ENCODE measurements at places on chromosomes 11 and 22.

DNA sequence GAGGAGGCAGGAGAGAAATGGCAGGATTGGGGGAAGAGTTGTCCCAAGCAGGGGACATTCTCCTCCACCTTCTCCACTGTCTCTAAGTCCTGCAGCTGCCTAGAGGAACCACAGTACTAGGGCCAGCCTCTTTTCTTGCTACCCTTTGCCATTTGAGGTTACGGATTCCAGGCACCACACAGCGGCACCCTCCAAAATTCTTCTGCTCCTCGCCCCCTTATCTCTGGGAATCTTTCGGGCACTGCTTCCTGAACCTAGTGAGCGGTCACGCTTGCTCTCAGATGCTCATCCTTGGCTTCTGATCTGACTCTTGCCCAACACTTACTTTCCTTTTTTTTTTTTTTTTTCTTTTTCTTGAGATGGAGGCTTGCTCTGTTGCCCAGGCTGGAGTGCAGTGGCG, 26.6 kb upstream of the XBP1 start:
- DNase-seq, result no peak

- no peak for DNase-seq
These were observed 13.2 kb upstream of the TRIM34 start for GRCh38 chr11:5611627-5612026.

- DNase-seq, result no peak
These were observed 167.2 kb downstream of the FAT3 start for GRCh38 chr11:92391808-92392207.

GRCh38 chr11:111944139-111944538, 7.0 kb downstream of the DIXDC1 start:
- DNase-seq, result no peak

- no peak for DNase-seq
These were observed 20.3 kb downstream of the ARFGAP2 start for GRCh38 chr11:47156333-47156732.

- DNase-seq, result no peak
These were observed 39.6 kb downstream of the ARRB1 start for GRCh38 chr11:75311858-75312288.

- DNase-seq, result no peak
These were observed 4.4 kb downstream of the TRMU start for GRCh38 chr22:46339956-46340355.

DNA sequence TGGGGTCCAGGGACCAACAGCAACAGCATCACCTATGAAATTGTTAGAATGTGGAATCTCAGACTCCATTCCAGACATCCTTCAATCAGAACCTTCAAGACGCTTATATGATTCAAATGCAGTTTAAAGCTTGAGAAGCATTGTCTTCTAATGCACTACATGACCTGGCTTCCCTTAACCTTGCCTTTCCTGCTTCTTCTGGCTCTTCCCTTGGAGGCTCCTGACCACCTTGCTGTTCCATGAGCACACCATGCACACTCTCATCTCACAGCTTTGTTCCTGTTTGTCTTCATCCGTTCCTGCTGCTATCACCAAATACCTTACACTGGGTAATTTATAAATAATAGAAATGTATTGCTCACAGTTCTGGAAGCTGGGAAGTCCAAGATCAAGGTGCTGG, 26.1 kb downstream of the ZC3H12C start:
- DNase-seq, result no peak

DNA sequence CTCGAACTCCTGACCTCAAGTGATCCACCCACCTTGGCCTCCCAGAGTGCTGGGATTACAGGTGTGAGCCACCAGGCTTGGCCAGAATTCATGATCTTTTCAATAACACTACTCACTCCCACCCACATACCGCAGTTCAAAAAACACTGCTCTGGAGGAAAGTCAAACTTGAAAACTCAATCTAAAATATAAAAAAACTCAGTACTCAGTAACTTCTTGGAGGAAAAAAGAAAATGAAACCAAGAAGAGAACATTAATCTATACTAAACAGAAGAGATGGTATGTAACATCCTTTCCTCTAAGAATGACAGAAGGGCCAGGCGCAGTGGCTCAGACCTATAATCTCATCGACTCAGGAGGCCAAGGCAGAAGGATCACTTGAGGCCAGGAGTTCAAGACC, 58.3 kb downstream of the MRTFA start:
- no peak for DNase-seq

- no peak for DNase-seq
These were observed 1517.4 kb downstream of the BRD1 start for GRCh38 chr22:48310289-48310688.

DNA sequence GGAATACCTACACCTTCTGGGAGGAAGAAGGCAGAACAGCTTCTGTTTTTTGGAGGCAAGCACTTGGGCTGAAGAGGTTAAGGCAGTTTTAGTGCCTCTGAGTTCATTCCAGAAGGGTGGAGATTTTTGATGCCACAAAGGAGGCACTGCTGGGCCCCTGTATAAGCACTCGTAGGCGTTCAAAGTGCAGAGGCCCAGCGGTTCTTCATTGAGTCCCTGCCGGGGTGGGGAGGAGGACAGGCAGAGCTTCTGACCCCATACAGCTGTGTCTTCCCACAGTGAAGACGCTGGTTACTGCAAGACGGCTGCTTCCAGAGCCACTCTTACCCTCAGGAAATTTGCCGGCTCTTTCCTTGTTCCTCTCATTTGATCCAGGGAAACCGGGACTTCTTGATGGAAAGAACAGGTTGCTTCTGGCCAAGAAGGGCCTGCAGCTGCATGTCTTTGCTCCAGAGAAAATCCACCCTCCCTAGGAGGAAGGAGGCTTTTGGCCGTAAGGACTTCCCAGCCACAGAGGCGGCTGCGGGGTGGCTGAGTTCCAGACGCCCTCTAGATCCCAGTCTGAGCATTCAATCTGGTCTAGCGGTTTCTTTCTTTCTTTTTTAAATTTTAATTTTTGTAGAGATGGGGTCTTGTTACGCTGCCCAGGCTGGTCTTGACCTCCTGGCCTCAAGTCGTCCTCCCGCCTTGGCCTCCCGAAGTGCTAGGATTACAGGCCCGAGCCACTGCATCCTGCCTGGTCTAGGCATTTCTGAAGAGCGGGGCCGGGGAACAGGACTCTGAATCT, 9.4 kb downstream of the ADAMTS15 start:
- no peak for DNase-seq

DNA sequence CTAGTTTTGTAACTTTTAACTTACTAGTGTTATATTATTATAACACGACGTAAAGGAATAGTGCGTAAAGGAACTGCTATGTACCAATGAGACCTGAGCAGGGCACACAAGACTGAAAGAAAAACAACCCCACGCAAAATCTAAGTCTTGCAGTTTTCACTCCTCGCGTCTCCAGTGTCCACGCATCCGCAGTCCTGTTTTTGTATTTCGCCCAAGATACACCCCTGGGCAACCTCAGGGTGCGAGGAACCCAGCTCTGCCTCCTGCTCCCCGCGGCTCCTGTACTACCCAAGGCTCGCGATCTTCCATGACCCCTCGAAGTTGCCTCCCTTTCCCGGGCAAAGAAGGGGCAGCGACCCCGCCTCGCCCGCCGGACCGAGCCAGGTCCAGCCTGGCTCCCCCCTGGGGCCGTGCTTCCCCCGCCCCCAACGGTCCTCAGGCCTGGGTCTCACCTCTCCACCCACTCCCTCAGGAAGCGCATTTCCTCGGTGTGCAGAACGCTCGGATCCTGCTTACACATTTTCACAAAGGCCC, 393 bp downstream of the ST13 start:
- no peak for DNase-seq

DNA sequence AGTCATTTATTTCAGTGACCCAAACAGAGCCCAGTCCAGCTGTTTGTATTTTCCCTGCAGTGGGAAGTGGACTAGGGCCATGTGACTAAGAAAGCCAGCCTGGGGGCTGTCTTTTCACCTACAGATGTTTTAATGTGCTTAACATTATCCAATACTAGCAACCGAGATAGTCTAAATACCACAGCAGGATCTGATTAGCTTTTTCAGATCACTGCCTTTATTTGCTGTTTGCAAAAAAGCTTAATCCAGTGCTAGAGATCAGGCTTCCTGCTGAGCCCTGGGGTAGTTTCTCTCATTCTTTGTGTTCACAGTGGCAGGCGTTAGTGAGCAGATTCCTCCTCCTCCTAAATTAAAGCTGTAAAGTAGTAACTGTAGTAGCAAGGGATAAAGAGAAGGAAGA, 35.0 kb downstream of the ZC3H12C start:
- no peak for DNase-seq

GRCh38 chr11:69159150-69159852, 3.6 kb downstream of the SMIM38 start:
- no peak for DNase-seq

DNA sequence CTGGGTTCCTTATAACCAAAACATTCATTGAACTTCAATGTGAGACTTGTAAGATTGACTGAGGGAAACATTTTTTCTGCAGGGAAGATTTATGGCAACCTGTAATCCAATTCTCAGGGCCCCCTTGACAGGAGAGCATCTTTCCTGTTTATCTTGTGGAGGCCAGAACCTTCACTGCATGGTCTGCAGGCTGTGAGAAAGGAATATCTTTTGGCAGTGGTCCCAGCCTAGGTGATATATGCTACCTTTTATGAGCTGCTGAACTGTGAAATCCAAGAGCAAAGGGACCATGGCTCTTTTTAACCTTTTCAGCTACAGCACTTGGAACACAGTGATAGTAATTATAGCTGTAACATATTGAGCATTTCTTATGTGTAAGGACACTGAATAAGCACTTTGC, 590.2 kb upstream of the B3GAT1 start:
- no peak for DNase-seq

- DNase-seq, result no peak
These were observed 87.5 kb downstream of the TIMP3 start for GRCh38 chr22:32888976-32889375.

DNA sequence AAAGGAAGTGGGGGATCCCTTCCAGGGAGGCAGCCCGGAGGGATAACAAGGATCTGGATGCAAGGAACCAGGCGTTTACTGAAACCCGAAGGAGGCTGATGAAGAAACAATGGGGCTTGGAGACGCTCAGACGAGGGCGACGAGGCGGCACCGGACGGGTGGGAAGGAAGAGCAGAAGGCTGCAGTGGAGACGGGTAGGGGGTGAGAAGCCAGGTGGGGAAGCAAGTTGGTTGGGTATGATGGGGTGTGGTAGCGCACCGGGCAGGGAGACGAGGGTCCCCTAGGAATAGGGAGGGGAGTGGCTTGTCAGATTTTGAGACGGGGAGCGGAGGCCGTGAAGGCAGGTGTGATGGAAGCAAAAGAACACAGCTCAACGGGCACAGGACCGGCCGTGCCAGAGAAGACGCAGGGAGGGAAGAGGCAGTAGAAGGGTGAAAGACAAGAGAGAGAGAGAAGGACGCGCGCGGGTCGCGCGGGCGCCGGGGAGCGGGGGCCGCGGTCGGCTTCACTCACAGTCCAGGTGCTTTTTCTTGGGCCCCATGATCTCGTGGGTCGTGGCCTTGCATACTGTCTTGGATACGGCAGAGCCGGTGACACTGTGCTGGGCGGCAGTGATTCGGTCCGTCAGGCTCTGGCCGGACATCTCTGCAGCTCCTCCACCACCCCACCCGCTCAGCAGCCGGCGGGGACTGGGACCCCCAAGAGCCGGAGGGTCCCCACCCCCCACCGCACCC, 579 bp downstream of the PICALM start:
- peak; percentile 10 for DNase-seq

- no peak for DNase-seq
These were observed 682 bp downstream of the PGAP2 start for GRCh38 chr11:3808861-3809623.

DNA sequence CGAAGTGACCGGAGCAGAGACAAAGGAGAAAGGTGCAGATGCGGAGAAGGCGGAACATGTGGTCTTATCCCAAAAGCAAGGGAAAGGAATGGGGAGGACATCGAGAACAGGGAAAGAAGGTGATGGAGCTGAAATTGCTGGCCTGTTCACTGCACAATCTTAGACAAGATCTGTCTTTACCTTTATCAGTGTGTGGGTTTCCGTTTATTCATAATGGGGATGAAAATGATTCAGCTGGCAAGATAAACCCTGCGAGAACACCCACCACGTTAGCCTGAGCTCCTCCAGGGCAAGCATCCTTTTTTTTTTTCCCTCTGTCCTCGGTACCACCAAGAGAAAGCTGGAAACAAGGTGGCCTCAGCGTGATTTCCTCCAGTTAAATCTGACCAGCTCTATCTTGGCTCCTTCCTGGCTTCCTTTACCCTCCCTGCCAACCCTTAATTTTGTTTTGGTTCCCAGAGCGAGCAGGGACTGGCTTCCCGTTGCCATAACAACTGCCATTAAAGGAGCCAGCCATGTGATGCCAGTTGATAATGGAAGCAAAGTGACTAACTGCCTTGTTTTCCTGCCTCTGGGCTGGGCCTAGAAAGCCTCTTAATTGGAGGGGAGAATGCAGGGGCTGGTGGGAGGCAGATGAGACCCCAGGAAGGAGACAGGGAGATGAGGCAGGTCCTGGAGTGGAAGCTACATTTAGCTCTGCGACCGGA, 4.2 kb downstream of the SGSM1 start:
- no peak for DNase-seq

GRCh38 chr11:111000400-111001080, 245.0 kb upstream of the POU2AF2 start:
- DNase-seq, result no peak

DNA sequence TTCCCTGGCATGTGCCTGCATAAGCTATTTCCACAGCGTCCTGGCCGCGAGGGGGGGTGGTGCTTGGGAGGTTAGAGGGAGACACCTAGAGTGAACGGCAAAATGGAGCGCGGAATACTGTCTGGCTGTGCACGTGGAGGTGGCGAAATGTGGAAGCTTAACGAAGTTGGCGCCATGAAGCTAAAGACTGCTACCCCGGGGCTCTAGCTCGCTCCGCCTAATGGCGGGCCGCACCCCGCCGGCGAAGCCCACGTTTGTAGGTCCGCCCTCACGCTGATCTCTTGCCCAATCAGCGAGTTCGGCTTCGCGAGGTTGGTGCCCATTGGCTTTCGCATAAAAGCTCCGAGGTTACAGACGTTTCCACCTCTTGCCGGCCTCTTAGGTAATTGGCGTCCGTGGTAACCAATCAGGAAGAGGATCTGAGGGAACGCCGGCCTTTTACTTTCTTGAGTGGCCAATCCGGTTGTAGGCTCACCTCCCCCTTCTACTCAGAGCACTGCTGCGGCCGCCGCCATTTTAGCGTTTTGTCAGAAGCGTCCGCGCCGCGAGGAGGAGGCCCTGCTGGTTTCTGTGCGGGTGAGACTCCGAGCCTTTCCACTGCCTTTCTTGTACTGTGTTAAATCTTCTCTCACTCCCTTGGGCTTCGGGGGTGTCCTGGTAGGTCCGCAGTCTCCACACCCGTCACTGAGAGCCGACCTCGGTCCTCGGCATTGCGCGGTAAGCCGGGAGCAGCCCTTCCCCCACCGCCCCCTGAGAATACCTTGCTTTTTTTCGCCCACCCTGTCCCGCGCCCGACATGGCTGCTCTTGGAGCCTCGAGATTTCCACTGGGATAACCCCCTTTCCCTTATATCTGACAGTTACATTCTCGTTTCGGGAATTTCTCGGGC, at the start of gene RBM4:
TSS of gene RBM4 (plus strand) at position 527 of the 889 bp plus-strand sequence. CDS start 1,009 bp downstream, outside the sequence.
- DNase-seq, result peak; percentile 100

- no peak for DNase-seq
These were observed 7.8 kb downstream of the TBC1D10A start for GRCh38 chr22:30318799-30319419.

GRCh38 chr11:26276798-26277424, 55.0 kb upstream of the ANO3 start:
- no peak for DNase-seq

All from urinary bladder (tissue), 4 donors.